Activated CD8-positive, alpha-beta memory T cell treated with anti-CD3 and anti-CD28 coated beads for 4 hours (primary cell): ENCODE measurements at places on chromosomes 3 and 15.

GRCh38 chr15:89068325-89068784 lies 19.9 kb upstream of the ABHD2 start:
- DNase-seq, result no peak

DNA sequence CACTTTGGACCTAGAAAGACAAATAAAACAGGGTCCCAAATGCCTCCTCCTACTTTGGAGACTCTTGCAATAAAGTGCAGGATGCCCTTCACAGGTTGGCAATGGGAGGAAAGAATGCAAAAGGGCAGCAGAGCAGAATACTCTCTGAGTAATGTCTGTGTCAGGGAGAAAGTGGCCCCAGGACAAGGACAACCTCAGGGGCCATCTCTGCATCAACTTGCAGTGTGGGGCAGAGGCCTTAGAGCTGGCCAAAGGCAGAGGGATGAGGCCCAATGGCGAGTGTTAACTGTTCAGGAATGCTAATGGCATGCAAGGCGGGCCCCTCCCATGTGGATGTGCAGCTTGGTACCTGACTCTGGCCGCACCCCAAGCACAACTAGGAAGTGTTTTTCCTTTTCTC lies 8.4 kb downstream of the UPK1B start:
- DNase-seq, result no peak

- DNase-seq, result no peak
Measured at GRCh38 chr3:14398797-14399106, 3.7 kb upstream of the SLC6A6 start.

DNA sequence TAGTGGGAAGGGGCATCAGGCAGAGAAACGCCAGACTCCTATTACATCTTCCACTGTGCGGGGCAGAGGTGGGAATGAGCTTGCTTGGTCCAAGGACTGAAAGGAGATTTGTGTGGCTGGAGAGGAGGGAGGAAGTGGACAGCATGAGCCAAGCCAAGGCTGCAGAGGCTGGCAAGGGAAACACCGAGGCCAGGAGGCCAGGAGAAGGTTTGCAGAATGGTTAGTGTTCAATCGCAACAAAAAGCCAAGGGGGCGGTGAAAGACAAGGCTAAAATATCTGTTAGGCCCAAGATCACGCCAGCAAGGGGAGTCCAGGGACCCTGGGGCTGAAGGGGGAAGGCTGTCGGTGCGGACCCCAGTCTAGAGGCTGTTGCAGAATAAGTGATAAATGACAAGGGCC lies 75.8 kb downstream of the CPN2 start:
- DNase-seq, result no peak

DNA sequence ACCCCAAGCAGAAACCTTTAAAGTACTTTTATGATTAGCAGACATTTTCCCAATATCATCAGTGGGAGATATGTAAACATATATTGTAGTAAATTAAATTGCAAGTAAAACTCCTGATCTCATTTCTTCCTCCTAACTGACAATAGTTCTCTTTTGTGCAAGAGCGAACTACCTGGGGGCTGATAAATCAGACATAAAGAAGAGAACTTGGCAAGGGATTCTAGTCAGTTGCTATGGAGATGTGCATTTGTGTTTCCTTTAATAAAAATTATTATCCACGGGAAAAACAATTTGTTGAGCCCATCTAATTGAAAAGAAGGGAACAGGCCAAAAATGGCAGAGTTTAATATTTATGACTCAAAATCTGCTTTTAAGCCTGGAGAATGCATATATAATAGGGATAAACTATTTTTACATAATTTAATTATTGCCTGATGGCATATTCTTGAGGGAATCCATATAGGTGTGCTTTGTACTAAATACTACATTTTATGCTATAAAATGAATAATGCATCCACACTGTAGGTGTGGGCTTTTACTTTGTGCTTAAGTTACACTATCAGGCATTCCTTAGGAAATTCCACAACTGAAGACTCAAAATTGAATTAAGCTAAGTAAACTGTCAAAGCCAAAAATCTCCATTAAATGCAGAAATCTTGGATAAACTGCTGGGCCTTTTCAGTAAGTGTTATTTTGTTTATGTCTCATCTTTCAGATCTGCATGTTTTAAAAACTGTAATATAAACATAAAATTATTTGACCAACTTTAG lies 258.1 kb downstream of the ERC2 start:
- DNase-seq, result no peak

GRCh38 chr3:169007145-169007544 lies 656.4 kb downstream of the MECOM start:
- no peak for DNase-seq
